NCI-H524 treated with DMSO at 0.1 percent for 48 hours (cell line): ENCODE measurements at places on chromosomes 6 and 20.

- DNase-seq, result no peak
Observed at GRCh38 chr6:35829306-35829705, 24.2 kb downstream of the LHFPL5 start.

DNA sequence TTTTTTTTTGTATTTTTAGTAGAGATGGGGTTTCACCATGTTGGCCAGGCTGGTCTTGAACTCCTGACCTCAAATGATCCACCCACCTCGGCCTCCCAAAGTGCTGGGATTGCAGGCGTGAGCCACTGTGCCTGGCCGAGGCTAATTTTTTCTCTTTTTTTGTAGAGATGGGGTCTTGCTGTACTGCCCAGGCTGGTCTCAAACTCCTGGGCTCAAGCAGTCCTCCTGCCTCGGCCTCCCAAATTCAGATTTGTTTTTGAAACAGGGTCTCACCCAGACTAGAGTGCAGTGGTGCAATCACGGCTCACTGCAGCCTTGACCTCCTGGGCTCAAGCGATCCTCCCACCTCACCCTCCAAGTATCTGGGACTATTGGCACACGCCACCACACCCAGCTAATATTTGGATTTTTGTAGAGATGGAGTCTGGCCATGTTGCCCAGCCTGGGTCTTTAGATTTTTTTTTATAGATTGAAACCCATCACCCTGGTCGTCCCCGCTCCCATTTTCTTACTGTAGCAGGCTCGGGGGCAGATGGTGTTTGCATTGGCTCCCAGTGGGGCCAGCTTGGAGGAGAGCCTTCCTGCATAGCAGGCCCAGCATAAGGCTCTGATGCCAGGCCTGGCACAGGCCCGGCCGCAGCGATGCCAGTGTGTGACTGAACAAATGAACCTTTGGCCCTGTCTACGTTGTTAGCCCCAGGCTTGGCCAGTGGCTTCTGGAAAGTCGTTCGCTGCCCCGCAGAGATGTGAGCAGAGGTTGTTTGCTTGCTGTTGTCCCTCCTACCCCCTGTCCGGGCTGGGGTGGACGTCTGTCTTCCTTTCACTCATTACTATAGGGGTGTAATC lies 4.3 kb upstream of the MTG2 start:
- no peak for DNase-seq

- no peak for DNase-seq
Observed at GRCh38 chr6:159043947-159044346, 844 bp downstream of the TAGAP start.

DNA sequence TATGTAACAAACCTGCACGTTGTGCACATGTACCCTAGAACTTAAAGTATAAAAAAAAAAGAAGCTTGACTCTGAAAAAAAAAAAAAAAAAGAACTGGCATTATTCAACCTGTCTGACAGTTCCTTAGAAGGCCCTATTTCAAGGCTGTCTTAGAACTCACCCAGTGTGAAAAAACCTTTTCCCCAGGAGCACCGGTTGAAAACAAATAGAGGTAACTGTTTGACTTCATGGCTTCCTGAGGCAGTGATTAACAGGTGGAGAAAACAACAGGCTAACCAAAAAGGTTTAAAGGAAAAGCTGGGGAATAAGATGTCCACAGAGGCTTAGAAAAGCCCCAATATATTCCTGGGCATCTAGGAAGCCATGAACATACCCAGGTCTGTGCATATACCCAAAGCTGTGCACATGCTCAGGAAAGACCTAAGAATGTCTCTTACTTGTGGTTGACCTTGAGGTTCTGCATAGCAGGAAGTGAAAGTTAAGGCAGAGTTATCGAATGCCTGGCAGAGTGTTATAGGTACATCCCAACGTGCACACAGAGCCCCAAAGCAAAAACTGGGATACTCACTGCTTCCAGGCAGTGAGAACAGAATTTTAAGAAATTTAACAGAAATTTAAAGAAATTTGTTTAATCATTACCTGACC lies 7.0 kb downstream of the UQCC1 start:
- no peak for DNase-seq

DNA sequence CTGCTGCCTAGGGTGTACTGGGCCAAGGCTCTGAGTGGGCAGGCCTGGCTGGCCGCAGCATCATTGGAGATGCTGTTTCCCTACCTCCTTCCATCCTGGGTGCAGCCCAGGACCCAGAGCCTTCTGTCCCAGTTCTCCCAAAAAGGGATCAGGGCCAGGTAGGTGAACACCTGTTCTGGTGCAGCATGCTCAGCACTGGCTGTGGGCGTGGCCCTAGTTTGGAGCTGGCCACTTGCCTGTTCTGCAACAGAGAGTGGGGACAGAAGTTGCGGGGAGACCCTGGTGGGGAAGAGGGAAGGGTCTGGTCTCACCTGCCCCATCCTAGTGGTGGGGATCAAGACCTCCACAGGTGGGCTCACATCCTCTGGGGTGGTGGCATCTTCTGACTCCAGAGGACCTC lies 1.4 kb upstream of the ARMC12 start:
- DNase-seq, result no peak

DNA sequence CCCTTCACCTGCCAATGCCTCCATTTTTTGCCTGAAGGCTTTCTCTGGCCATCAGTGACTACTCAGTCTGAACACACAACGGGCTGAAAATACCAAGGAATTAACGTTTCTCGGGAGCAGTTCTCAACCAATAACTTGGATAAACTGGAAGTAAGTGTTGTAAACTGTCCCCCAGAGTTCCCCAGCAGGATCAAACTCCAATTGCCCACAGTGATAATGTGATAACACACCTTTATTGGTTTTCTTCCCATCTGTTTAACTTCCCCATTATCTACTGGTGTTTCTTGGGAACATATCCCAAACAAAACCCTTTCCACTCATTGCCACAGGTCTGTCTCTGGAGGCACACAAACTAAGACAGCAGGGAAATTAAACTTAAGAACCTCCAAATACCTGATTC lies 21.8 kb upstream of the FAM135A start:
- DNase-seq, result no peak

- no peak for DNase-seq
Observed at GRCh38 chr6:139519097-139519496, 144.6 kb upstream of the CITED2 start.

GRCh38 chr20:41225091-41225490 lies 87.7 kb downstream of the PLCG1 start:
- no peak for DNase-seq

DNA sequence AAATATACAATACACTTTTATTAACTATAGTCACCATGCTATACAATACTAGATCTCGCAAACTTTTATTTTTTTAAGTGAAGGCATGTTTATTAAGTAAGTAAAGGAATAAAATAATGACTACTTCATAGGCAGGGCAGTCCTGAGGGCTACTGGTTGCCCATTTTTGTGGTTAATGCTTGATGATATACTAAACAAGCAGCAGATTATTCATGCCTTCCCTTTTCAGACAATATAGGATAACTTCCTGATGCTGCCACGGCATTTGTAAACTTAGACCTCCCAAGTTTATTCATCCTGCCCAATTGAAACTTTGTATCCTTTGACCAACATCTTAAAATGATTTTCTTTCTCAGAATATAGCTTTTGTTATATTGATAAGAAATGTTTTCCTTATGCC lies 24.7 kb upstream of the HIVEP1 start:
- no peak for DNase-seq

GRCh38 chr6:169964486-169965180 lies 213.2 kb downstream of the ERMARD start:
- no peak for DNase-seq

DNA sequence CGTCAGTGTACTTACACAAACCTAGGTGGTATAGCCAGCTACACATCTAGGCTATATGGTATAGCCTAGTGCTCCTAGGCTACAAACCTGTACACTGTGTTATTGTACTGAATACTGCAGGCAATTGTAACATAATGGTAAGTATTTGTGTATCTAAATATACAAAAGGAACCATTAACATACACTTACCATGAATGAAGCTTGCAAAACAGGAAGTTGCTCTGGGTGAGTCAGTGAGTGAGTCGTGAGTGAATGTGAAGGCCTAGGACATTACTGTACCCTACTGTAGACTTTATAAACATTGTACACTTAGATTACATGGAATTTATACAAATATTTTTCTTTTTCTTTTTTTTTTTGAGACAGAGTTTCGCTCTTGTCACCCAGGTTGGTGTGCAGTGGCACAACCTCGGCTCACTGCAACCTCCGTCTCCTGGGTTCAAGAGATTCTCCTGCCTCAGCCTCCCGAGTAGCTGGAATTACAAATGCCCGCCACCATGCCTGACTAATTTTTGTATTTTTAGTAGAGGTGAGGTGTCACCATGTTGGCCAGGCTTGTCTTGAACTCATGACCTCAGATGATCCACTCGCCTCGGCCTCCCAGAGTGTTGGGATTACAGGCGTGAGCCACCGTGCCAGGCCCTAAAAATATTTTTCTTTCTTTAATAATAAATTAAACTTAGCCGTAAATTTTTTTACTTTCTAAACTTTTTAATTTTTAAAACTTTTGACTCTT lies 15.4 kb upstream of the KIAA1755 start:
- DNase-seq, result no peak

GRCh38 chr6:89887452-89888137 lies 6.7 kb upstream of the GJA10 start:
- DNase-seq, result no peak

DNA sequence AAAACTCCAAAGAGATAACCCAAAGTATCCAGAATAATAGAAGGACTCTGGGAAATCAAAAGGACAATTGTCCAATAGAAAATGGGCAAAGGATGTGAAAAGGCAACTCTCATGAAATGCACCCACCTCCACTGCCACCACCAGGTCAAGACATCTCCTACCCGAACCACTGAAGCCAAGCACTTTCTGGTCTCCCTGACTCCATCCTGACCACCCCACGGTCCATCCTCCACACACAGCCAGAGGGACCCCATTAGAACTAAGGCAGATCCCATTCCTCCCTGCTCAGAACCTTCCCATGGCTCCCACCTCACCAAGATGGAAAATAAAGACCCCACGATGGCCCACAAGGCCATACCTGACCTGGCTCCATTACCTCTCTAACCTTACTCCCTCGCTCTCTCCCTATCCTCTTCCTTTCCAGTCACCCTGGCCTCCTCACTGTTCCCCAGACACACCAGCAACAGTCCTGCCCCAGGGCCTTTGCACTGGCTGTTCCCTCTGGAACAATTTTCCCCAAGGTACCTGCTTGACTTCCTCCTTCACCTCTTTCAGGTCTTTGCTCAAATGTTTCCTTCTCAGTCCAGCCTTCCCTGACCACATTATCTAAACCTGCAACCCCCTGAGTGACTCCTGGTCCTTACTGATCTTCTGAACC lies 108.1 kb downstream of the PREX1 start:
- no peak for DNase-seq

- DNase-seq, result no peak
Observed at GRCh38 chr6:35036059-35036827, 104.9 kb downstream of the TCP11 start.

DNA sequence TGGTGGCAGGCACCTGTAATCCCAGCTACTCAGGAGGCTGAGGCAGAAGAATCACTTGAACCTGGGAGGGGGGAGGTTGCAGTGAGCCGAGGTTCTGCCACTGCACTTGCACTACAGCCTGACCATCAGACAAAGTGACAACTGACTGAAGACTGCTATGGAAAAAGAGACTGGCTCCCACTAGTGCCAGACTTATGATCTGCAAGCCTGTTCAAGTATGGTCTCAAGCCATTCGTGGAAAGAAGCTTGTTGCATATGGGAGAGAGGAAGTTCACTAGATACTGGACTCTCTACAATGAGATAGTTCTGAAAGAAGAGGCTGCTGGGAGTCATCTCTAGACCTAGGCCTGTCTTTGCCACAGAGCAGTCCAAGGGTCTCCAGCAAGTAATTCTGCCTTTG lies 26.7 kb downstream of the MDN1 start:
- peak; percentile 2 for DNase-seq

- no peak for DNase-seq
Observed at GRCh38 chr6:134452906-134453305, 135.0 kb upstream of the SGK1 start.

DNA sequence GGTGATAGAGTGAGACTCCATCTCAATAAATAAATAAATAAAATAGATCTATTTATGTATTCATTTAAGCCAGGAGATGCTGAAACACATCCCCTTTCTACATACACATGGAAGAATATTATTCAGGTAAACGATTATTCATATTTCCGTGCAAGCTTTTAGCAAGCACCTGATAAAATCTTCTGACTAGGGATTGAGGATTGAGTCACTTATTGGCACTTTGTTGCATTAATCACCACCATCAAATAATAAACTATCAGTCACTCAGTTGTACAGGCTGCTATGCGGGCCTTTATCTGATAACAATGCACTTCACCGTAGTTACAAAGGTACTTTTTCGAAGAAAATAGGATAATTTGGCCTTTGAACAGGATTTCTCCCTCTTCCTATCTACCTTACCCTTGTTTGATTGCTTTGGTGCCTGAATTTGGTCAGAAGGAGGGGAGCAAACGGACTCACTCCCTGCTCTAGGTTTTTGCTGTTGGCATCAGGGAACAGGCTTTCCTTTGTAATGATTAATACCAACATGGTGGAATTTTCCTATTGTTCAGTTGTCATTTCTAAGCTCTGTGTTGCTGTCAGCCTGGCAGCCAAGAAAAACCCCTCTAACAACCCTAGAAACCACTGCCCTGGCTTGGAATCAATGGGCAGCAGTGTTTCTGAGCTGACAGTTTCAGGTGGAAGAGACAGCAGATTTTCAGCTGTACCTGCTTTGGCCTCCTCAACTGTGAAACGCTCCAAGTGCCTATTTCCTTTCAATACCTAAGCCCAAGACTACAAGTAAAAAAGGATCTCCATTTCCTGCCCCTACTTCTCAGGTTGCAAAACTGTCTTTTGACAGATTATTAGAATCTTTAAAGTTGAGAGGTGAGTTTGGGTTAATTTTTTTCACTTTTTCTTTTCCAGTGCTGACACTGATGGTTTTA lies 63.0 kb downstream of the MYB start:
- DNase-seq, result no peak

DNA sequence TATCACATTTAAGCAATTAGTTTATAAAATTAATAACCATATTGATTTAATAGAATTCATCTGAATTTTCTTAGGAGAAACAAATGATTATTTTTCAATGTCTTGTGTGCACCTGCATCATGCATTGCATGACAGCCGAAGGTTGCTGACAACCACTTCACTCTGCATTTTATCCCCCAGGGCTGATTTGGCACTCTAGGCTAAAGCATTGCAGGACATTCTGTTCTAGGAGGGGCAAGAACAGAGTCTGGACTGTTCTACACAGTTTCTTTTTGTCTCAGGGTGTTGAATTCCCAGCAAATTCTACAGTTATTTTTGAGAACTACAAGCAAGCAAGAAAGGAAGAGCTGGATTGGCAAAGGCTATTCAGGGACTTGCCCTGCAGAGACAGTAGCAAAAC lies 570.4 kb upstream of the EYS start:
- no peak for DNase-seq
